ENCODE measurements at places on chromosomes 3 and 15.

- no peak for DNase-seq
Measured at GRCh38 chr3:127275287-127275781, 12.5 kb downstream of the PRR20G start.

DNA sequence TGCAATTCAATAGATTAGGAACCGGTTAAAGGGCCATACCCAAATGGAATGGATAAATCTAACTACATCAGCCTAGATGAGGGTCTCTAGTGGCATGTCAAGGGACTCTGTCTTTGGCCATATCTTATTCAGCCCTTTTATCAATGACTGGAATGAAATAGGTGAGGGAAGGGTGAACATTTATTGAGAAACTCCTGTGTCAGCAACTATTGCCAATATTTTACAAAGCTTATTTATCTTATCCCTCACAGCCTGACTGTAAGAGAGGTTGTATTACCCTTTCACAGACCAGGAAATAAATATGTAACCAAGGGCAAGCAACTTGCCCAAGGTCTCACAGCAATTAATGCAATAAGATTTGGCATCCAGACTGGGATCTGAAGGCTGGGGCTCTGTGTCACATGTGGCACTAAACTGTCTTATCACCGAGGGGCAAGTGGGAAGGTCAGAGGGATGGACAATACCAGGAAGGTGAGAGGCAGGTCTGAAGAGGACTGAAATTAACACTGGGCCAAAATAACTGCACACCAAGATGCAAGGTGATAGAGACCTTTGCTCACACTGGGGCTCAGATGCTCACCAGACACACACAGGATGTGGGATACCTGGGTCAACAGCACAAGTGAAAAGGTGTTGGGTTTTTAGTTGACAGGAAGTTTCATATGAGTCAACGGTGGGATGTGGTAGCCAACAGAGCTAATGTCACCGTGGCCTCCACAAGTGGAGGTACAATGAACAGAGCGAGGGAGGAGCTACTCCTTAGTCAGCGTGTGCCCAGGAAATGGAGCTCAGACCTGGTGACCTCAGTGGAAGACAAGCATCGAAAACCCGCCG lies 261.3 kb downstream of the RPLP1 start:
- no peak for DNase-seq

DNA sequence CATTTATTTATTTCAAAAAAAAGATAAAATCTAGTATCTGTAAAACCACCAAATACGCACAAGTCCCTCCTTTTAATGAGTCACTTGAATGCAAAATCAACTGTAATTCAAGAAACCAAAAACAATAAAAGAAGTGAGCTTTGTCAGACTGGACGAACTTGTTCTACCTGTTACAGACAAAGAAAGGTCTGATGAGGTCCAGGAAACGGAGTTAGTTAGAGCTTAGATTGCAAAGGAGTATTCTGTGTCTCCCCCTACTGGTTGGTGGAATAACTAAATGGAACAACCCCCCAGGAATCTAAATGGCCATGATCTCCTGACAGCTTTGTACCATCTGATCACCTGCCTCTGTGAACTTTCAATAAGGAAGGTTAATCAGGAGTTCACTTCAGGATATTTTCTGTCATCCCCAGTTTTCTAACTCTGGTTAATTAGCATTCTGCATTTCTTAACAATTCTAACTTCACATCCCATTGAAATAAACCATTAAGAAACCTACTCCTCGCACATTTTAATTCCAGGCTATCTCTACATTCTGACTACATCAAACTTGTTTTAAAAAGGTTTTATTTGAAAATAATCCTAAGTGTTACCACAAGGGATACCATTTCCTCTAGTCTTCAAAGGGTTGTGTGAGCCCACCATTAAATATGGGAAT lies 333.0 kb upstream of the SATB1 start:
- peak; percentile 1 for DNase-seq

- no peak for DNase-seq
Measured at GRCh38 chr3:144957398-144958101, 985.9 kb downstream of the DIPK2A start.

GRCh38 chr3:185729337-185730055 lies 95.3 kb downstream of the IGF2BP2 start:
- no peak for DNase-seq

- no peak for DNase-seq
Measured at GRCh38 chr3:115228266-115228665, 81.2 kb upstream of the ZBTB20 start.

DNA sequence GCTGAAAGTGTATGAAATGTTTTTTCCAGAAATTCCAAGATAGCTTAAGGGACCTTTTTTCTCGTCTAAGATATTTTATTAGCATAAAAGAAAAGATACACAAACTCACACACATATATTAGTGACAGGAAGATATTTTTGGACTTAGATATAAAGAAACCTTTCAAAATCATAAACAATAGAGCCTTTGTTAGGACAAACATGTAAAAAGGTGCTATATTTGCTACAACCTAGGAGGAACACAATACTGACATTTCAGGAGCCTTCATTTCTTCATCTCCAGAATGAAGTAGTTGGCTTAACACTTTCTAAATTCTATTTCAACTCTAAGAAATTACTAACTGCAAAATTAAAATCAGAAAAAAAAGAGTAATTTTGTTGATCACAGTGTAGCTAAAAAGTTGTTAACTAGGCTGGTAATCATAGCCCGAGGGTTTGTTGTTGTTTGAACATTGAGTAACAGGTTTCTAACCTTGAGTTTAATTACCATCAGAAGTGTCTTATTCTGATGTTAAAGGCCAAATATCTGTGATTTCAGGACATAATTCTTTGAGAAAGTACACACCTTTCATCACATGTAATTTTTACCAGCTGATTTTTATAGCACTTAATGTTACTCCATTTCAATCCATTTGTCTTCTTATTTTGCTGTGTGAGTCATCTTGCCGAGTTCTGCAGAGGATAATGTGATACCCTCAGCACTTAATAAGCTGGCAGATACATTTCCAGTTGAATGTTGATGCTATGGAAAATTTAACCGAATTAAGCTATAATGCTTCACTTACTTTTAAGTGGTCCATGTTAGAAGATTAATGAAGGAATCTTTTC lies 97.3 kb downstream of the MBNL1 start:
- DNase-seq: no peak

DNA sequence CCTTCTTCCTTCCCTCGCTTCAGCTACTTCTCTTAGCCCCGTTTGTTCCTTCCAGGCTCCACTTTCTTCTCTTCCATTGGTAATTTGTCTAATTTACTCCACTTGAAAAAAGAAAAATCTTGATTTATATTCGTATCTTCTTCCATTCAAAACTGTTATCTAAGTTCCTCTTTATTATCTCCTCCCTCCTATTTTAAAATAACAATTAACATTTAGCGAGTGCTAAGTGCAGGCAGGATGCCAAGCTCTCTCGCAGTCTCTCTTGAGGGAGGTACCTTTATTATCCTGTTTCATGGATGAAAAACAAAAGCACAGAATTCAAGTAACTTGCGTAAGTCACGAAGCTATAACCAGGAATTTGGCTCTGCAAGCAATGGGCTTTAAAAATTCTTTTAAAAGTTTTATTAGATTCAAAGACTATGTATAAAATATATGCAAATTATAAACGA lies 418.9 kb upstream of the NAALADL2 start:
- DNase-seq: no peak

- no peak for DNase-seq
Measured at GRCh38 chr3:113000691-113001090, 9.9 kb downstream of the GTPBP8 start.

DNA sequence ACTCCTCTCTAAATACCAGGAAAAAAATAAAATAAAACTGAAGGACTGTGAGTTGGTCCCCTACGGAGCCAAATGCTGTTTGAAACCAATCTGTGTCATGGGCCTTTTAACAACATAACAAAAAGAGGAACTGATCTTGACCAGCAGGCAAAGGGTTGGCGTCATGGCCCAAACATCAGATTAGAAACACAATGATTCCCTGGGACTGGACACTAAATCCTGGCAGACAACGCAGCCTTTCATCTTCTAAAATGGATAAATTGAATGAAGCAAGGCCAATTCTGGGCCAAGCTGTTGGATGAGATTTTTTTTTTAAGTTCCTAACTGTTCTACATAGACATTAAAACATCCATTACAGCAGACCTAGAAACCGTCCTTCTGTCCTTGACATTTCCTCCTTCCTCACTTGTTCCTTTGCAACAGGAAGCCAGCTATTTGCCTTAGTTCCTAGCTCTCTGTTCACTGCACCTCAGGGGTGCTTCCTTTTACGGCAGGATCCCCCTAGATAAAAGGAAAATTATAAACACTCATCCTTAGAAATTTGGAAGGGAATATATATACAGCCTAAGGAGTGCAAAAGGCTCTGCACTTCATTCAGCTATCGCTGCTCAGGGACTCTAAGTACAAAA lies 21.6 kb upstream of the TAFA4 start:
- no peak for DNase-seq

GRCh38 chr3:192927016-192927415 lies 9.4 kb upstream of the MB21D2 start:
- DNase-seq: no peak

DNA sequence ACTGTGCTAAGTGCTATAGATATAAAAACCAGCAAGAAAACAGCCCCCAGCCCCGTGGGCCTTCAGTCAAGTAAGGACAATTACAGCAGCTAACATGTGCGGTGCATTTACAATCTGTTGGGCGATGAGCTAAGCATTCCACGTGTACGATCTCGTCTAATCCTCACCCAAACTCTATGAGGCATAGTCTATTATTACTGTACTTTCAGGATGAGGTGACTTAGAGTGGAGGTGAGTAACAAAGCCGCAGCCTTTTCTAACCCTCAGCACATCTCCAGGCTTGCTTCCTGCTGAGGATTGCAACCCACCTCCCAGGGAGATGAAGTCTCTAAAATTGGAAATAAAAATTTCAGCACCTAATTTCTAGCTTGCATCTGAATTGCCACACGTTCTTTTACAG lies 53.2 kb upstream of the MCF2L2 start:
- DNase-seq: no peak

DNA sequence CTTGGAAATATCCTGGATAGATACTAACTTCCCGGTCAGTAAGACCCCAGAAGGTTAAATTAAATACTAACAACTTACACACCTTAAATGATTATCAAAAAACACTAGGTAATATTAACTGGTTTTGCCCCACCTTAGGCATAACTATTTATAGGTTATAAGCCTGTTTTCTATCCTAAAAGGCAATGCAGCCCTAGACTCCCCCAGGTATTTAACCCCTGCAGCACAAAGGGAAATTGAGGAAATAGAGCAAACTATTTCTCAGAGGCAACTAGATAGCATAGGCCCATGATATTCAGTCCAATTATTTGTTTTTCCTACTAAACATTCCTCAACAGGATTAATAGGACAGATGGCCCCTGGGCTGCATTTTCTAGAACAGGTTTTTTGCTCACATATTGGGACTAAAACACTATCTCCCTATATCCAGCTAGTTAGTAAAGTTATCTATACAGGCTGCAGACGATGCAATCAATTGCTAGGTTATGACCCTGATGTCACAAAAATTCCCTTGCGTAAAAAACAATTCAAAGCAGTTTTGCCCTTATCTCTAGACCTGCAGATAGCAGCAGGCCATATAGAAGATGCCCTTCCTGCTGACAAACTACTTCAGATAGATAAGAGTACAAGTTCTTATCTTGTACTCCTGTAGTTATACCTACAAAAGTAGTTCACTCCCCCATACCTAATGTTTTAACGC lies 221.3 kb downstream of the DTWD1 start:
- DNase-seq: no peak

GRCh38 chr15:77030048-77030927 lies 35.4 kb downstream of the PSTPIP1 start:
- DNase-seq: peak; percentile 86

- no peak for DNase-seq
Measured at GRCh38 chr15:67068710-67069400, 3.5 kb downstream of the SMAD3 start.

DNA sequence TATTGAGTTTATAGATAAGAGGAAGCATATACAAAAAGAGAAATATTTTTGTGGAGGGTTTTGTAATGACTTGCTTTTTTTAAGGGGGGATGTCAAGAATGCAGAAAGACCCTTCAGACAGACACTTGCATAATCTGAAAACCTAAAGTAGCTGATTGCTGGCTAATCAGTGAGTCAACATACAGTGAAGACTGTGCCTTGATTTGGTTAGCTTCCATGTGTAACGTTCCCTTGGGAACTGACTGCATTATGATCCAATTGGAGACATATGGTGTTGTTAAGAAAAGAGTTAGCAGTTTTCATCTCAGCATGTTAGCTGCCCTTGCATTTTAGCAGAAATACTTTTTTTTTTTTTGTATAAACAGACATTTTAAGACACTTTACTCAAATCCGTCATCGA lies 483.2 kb downstream of the RBMS3 start:
- no peak for DNase-seq

- DNase-seq: no peak
Measured at GRCh38 chr3:123396171-123397049, 52.5 kb downstream of the ADCY5 start.

GRCh38 chr15:59539799-59540198 lies 71.8 kb upstream of the GCNT3 start:
- DNase-seq: no peak

DNA sequence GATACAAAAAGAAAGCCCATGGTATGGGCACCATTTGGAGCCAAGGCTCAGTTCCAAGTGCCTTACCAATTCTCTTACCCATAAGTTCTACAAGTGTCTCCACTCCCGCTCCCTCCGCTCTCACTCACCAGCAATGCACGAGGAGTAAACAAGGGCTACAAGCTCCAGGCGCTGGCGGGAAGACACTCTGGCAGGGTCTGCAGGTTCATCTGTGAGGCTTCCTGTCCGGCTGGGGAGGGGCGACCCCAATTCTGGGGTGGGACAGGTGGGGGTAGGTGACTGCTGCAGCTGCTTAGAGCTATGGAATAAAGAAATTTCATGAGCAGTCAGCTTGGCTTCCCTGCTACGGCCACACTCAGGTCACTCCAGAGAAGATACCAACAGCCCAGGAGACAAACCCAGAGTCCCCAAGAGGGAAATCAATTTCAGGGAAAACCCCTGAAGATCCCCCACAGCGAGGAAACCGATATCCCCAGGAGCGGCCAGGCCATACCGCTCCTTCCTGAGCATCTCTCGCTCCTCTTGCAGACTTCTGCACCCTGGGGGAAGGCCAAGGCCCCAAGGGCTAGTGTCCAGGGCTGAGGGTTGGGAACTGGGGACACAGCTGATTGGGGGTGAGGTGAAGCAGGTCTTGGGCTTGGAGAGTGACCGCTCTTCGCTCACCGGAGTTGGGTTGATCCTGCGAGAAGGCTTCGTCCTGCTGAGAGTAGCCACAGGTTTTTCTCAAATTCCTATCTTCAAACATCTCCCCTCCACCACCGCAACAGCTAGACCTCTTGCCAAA lies 1.4 kb downstream of the CDAN1 start:
- no peak for DNase-seq

- no peak for DNase-seq
Measured at GRCh38 chr3:24520101-24520495, 25.4 kb upstream of the THRB start.

- DNase-seq: no peak
Measured at GRCh38 chr3:153045150-153045549, 116.9 kb upstream of the RAP2B start.

Measured in H7 (cell line).